Psoas muscle (tissue), 8 donors: ENCODE measurements at places on chromosomes 11 and 22.

DNA sequence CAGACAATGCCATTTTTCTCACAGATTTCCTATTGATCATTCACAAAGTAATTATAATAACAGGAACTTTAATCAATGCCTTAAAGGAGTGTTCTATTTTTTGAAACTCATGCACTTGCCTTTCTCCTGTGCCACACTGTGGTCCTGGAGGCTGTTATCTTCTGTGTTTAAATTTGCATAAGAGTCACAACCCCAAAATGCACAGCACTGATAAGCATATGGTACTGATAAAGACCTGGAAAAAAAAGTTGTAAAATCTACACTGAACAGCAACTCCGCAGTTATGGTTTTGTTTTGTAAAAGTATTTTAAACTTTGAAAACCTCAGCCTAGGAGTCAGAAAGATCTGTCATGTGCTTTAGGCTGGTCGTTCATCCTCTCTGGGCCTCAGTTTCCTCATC lies 9.1 kb upstream of the CCDC34 start:
- no peak overlapping the region for H3K27ac ChIP-seq
- no peak overlapping the region for H3K4me3 ChIP-seq
- H3K4me1 ChIP-seq = no peaks in the 10 kb centered on the region
- no peak for DNase-seq
- H3K27me3 ChIP-seq = no peaks in the 10 kb centered on the region

GRCh38 chr11:106463796-106464201 lies 386.3 kb downstream of the AASDHPPT start:
- H3K27me3 ChIP-seq = no peaks in the 10 kb centered on the region
- H3K4me3 ChIP-seq = no peak overlapping the region
- DNase-seq = no peak
- H3K36me3 ChIP-seq = no peaks in the 10 kb centered on the region

GRCh38 chr11:6646071-6646470 lies 9.5 kb downstream of the DCHS1 start:
- H3K36me3 ChIP-seq = no peaks in the 10 kb centered on the region
- no peak overlapping the region for H3K4me3 ChIP-seq
- H3K27me3 ChIP-seq = no peaks in the 10 kb centered on the region

- H3K4me1 ChIP-seq = peaks cover under 1% of the 10 kb centered on the region
- no peak overlapping the region for H3K27ac ChIP-seq
- no peaks in the 10 kb centered on the region for H3K36me3 ChIP-seq
- peaks cover 9% of the 10 kb centered on the region for H3K27me3 ChIP-seq
Measured at GRCh38 chr11:64352995-64353714, 5.8 kb upstream of the RPS6KA4 start.

GRCh38 chr11:113705871-113706655 lies at the start of gene TMPRSS5:
Gene TMPRSS5 (minus strand): TSS chr11:113706308. CDS start chr11:113706224, 84 bp downstream.
- H3K36me3 ChIP-seq = no peaks in the 10 kb centered on the region
- no peak within 1 kb of the TSS for H3K27ac ChIP-seq
- no peaks in the 10 kb centered on the region for H3K4me1 ChIP-seq
- H3K4me3 ChIP-seq = no peak within 1 kb of the TSS
